ENCODE measurements at places on chromosomes 6 and 20.
A peak's percentile ranks its signal among the peaks of the same experiment; 100 is the strongest.

DNA sequence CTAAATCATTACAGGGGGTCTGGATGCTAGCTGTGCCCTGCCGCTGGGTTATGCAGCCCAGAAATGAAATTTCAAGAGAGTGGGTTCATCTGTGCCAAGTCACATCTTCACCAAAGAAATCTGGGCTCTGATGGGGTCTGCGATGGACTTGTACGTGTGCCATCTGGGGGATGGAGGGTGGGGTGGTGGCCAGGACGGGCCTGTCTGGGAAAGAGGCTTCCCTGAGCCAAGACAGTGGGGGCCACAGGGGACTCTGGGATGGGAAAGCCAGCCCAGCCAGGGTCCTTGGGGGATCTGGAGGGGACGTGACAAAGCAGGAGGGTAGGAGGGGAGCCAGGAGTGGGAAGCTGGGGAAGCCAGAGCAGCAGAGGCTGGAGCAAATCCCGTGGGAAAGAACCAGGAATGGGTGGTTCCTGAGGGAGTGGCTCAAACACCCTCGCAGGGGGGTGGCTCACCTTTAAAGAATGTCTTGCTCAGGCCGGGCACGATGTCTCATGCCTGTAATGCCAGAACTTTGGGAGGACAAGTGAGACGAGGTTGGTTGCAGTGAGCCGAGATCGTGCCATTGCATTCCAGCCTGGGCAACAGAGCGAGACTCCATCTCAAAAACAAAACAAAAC is 36.3 kb upstream of the SULF2 start:
- no peak for DNase-seq

- no peak for DNase-seq
Measured at GRCh38 chr20:24842918-24843715, 106.0 kb upstream of the CST7 start.

GRCh38 chr6:54515013-54515412 is 206.8 kb downstream of the TINAG start:
- DNase-seq: no peak

DNA sequence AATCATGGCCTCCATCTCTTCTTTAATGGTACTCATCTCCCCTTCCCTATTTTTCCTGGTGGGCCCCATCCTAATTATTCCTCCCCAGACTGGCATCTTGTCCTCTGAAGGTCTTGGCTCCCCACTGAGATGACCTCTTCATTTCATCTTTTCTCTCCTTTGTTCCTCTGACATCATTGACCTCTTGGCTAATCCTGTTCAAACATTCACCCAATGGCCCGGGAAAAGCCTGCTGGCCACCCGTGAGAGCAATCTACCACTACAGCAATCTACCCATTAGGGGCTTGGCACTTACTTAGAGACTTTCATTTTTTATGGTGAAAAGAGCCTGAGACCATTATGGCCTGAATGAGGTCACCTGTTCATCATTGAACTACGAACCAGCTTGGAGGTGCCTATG is 130.8 kb downstream of the DNAH8 start:
- DNase-seq: no peak

- DNase-seq: no peak
Measured at GRCh38 chr6:3631186-3631585, 120.3 kb downstream of the PXDC1 start.

DNA sequence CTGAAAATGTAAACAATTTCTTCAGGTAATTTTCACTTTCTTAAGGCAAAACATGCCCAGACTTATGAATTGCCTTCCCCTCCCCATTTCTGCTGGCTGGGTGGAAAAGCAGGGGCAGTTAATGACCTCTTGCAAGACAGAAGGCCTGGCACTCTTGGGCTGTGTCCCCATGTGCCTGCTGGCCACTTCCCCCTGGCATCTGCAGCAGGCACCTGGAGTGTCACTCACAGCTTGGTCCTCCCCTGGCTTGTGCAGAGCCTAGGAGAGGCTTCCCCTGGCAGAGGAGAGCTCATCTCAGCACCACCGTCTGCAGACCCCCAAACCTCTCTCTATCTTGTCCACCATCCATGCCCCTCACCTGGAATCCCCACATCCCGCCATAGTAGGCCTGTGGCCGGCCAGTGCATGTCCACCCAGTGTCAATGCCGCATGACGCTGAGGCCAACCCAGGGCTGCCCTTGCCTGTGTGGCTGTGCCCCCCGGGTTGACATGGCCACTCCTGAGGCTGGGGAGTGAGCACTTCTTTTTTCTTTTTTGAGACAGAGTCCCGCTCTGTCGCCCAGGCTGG is 83.5 kb upstream of the SLC22A23 start:
- DNase-seq: no peak

GRCh38 chr6:42367353-42368011 is 84.2 kb downstream of the TRERF1 start:
- DNase-seq: no peak

- no peak for DNase-seq
Measured at GRCh38 chr6:127299522-127300240, 33.0 kb downstream of the RNF146 start.

DNA sequence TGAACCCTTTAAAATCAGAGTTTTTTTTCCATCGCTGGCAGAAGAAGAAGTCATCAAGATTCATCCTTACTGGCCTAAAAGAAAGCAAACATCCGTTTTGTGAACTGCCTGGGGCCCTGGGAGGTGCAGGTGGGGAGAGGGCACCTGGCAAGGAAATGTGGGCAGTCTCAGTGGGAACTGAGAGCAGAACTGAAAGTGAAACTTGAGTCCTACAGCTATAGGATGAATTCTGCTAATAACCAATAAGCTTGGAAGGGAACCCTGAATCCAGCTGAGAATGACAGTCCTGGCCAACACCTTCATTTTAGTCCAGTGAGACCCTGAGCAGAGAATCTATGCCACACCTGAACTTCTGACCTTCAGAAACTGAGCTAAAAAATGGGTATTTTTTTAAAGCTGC is 130.1 kb upstream of the ASCC3 start:
- DNase-seq: no peak

GRCh38 chr6:111885373-111886027 is 12.2 kb upstream of the FYN start:
- DNase-seq: no peak

DNA sequence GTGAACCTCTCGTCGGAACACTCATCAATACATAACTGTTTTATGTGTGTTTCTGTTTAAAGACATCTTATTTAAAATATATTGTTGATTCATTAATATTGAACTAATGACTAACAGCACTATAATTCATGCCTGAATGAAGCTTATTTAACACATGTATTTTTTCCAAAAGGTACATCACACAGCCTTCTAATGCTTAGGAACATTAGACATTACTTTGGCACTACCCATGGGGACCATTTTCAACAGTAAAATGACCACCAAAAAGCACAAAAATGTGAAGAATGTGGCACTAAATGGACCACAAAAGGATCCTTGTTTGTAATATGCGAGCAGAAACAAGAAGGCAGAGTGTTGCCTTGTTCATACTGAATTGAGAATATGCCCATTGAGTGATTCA is 109.2 kb downstream of the CEP57L1 start:
- DNase-seq: no peak

- DNase-seq: no peak
Measured at GRCh38 chr20:112396-112795, 24.9 kb downstream of the DEFB125 start.

GRCh38 chr20:34771680-34772081 is 53.8 kb downstream of the NCOA6 start:
- no peak for DNase-seq

GRCh38 chr20:12925210-12925755 is 83.5 kb upstream of the SPTLC3 start:
- peak; percentile 80 for DNase-seq

DNA sequence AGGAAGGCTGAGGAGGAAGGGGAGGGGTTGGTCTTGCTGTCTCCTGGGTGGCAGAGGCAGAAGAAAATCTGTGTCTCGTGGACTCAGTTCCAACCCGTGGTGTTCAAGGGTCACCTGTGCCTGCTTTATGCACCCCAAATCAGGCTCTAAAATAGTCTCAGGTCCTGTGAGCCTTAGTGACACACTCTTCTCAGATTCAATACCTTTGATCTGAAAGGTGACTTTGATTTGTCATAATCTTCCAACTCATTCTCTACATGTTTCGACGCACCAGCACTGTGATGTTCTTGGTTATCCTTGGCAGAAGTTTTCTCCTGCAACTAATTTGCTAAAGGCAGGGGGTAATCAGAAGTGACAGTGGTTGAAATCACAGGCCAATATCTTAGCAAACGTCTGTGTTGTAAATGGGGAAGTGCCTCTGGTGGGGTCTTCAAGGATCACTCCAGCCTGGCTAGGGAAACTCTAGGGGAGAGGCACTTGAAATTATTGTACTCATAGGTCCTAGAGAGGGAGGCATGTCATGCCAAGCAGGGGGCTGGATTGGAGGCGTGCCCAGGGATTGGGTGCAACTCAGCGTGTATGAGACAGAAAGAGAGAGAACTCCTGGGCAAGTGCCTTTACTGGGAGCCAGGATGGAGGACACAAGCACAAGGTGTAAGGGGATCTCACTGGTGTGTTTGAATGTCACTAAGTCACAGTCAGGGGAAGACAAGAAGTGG is 19.0 kb upstream of the PRND start:
- no peak for DNase-seq

- no peak for DNase-seq
Measured at GRCh38 chr20:19408971-19409370, 196.5 kb downstream of the SLC24A3 start.

- no peak for DNase-seq
Measured at GRCh38 chr6:161080263-161080970, 88.8 kb downstream of the MAP3K4 start.

- no peak for DNase-seq
Measured at GRCh38 chr6:40371621-40372020, 215.5 kb downstream of the LRFN2 start.

GRCh38 chr6:106114492-106114891 is 28.4 kb downstream of the PRDM1 start:
- no peak for DNase-seq

DNA sequence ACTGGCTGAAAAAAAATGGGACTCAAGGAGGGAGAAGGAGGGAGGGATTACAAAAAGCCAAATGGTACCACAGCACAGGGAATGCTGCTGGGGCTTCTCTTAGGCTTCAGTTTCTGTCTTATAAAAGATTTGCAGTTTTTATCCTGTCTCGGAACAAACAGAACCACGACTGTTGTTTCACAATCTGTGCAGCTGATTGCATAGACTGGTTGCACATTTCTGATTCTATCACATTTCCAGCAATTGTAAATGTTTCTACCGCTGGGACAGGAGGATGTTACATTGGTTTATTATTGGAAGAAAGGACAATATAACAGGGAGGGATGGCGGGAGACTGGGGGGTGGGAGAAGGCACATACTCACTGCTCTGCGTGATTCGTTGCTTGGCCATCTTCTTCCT is 73.5 kb upstream of the ARID1B start:
- DNase-seq: no peak

DNA sequence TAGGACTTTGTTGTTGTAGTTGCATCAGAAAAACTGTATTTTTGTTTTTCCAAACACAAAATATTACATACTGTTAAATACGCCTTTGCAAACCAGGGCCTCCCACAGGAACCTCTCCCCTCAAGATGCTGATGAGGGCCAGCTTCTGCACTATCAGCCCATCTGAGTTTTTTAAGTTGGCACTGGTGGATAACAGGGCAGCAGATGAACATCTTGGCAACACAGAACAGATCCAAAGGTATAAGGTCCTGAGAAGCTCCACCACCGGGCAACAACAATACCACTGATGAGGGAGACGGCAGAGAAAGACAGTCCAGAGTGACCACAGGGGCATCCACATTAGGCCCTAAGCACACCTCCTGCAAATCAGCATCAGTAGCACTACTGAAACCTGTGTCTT is 177.7 kb downstream of the DLL1 start:
- DNase-seq: no peak

DNA sequence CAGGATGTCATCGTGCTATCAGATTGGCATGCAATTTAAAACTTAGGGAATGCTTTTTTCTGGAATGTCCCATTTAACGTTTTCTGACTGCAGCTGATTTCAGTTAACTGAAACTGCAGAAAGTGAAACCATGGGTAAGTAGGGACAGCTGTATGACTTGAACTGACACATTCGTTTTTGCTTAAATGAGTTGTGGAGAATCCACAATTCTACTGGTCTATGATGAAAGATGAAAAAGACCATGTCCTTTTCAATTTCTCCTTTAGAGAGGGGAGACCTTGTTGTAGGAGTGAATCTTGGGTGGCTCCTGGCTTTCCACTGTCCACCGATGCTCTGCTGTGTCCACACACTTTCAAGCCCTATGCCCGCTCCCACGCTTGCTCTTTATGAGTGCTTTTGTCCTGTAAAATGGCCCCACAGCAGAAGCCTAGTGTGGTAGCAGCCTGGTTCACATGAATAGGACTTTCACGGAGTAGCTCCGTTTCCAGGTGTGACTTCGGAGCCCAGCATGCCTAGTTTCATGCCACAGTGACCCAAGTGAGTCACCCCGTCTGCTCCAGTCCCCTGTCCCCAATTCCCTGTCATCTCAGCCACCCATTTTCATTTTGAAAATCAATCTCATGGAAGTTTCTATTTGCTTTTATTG is 21.9 kb downstream of the DYNLT1 start:
- no peak for DNase-seq

All from iPS-NIHi11 (cell line).